Renal cortical epithelial cell (primary cell): ENCODE measurements at places on chromosomes 4 and X.

- DNase-seq, result no peak
Observed at GRCh38 chrX:16869393-16870094, 618 bp downstream of the RBBP7 start.

- DNase-seq, result peak; percentile 87
Observed at GRCh38 chr4:88138561-88138960, 19.9 kb downstream of the ABCG2 start.

DNA sequence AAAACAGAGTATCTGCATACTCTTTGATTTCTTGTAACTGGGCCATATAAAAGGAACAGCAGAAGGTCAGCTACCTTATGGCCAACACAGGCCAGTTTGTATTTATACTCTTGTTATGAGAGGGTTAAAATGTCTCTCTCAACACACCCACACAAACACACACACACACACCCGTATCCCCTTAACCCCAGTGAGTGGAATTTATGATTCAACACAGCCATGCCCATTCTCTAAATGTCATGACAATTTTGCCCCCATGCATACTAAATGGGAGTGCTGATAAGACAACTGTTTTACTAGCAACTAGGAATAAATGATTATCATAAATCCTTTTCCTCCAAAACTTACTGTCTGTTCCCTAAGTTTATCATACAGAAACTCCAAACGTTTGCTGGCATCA lies 22.1 kb upstream of the SCD5 start:
- no peak for DNase-seq

GRCh38 chrX:132636080-132636479 lies 147.2 kb upstream of the MBNL3 start:
- DNase-seq, result no peak

DNA sequence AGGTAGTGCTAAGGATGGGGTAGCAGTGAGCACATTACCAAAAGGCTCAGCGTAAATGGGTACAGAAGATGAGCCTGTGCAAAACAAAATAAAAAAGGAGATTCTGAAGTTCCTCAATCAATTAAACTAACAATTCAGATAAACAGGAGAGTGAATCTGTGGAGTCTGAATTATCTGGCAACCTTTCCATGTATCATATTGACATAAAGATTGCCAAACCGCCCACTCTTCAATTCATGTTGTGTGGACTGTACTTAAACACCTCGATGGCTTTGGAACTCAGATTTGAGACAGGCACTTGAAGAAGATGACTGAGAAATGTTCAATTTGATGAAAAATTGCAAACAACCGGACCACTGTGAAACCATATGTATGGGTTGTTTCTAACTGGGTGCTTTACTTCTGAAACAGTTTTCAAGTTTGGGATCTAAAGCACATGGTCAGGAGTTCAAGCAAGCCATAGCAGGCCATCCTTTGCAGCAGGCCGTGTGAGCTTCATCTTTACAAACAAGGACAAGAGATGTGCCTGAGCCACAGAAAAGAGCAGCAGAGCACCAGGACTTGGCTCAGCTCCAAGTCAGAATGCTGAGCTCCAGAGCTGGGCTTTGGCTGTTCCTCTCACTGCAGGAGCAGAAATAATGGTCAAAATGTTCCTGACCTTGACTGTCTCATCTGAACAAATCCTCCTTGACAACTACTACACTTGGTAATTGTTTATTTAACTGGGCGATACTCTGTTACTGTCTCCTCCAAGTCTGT lies 108.1 kb downstream of the MGST2 start:
- no peak for DNase-seq
